ENCODE measurements at places on chromosomes 5 and 9. TPM values are rescaled to one million over a fixed set of nuclear protein-coding genes. Genes with fewer than 3 reads are reported as not detected.

GRCh38 chr9:6639622-6640021, 5.9 kb downstream of the GLDC start:
- no peak for DNase-seq

GRCh38 chr5:100992354-100992753, 89.3 kb upstream of the ST8SIA4 start:
- DNase-seq, result no peak

Gene PRRX2
- total RNA-seq, result 1.1 TPM

GRCh38 chr5:140185409-140185808, 10.4 kb downstream of the CYSTM1 start:
- no peak for DNase-seq

Gene CER1
- not detected for total RNA-seq

Gene RNF145
- total RNA-seq, result 220 TPM

DNA sequence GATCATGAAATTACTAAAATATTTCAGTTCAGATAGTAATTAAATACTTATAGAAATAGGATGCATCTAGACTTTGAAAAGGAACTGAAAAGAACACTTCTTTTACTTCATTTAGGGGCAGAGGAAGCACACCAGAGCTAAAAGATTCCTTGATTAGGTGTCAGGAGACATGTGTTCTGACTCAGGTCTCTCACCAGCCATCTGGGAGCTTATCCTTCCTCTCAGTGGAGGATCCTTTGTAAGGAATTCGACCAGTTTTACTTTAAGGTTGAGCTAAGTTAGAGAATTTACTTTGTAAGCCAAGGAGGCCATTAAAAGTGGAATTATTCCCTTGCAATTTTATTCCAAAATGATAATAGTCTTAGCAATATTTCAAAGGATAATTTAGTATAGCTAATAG, 16.7 kb downstream of the VCAN start:
- DNase-seq, result no peak

DNA sequence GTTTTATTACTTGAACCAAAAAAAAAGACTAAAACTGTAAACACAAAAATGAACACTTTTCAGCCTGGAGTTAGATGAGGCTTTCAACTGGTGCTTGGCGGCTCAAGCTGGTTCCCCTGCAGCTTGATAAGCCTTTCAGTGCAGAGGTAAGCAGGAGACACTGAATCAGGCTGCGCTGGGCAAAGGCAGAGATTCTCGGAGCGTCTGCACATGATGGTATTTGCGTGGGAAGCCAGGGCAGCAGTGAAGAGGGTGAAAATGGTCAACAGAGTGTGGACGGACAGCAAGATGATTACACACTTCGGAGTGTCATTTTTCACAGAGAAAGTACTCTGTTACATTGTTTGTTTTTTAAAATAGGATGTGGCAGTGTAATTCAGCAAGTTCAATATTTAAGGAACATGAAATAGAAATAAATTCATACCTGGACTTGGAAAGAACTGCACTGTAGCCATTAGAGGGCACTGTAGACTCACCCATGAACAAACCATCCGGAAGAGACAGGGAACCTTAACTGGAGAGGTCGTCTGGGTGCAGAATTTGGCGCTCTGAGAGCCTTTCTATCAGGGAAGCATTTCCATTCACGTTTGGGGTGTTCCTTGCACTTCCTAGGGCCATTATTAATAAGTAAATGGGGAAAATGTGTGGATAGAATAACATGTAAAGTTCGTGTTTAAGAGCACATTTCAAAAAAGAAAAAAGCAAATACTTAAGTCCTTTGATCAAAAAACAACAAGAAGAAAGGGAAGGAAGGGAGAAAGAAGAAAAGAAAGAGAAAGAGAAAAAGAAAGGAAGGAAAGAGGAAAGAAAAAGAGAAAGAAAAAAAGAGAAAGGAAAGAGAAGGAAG, 69.8 kb downstream of the ICE1 start:
- DNase-seq, result no peak

Gene TAS2R1
- total RNA-seq, result not detected

GRCh38 chr9:70641631-70642030, 227.2 kb upstream of the KLF9 start:
- DNase-seq, result no peak

Gene CTSL
- total RNA-seq, result 146 TPM

Gene HACD4
- 10.6 TPM for total RNA-seq

Gene PTGDS
- total RNA-seq, result 477 TPM

DNA sequence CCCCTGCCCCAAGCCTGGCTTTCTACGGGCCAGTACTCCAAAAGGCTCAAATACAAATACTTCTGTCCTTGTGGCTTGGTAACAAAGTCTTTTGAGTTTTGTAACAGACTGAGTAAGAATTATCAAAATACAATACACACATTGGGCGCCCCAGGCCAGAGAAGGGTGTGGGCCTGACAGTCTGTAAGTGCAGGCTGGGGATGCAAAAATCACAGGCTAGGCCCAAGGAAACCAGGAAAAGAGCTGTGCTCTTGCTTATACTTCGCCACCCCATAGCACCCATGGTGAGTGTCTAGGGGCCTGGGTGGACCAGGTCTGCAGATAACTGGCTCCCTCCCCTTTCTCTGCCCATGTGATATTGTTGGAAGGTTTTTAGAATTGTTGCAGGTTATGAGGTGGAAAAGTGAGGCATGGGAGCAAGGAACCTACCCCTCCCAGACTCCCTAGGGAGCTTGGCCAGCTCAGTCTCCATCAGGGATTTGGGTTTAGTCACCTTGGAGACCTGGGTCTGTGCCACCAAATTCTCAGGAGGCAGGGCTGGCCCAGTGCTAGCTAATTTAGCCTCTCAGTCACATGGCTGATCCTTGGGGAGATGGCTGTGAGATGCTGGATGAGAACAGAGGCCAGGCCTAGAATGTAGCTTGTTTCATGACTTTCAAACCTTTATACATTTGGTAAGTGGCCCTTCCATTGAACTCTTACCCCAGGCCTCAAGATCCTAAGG, 72.9 kb downstream of the TARS1 start:
- DNase-seq, result no peak

Gene ARSI
- 4.0 TPM for total RNA-seq

DNA sequence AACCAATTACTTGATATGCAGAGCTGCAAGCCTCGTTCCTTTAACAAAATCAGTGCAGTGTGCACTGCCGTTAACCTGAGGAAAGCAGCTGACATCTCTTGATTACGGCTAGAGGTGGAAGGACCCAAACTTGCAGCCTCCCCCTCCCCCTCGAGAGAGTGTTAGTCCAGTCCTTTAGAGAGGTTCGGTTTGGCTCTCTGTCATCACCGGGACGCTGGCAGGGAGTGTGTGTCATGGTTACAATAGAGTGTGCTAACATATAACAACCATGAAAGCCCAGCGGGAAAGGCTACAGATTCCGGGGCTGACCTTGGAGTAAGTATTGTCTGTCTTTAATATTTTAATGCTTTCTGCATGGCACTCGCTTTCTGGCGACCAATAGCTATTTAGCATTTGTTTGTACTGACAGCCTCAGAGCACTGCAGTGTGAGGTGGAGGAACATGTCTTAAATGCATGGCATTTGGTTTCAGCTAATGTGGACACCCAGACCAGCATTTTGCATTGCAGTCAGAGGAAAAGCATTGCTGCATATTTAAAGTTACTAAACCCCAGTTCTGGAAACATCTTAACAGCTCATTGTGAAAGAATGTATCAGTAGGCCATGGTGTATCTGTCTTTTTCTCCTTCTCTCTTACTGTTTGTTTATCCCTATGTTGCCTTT, 237.5 kb downstream of the CD180 start:
- DNase-seq, result peak; percentile 66

Data from upper lobe of right lung (tissue), 1 donor.